ENCODE measurements at places on chromosomes 4 and X.

DNA sequence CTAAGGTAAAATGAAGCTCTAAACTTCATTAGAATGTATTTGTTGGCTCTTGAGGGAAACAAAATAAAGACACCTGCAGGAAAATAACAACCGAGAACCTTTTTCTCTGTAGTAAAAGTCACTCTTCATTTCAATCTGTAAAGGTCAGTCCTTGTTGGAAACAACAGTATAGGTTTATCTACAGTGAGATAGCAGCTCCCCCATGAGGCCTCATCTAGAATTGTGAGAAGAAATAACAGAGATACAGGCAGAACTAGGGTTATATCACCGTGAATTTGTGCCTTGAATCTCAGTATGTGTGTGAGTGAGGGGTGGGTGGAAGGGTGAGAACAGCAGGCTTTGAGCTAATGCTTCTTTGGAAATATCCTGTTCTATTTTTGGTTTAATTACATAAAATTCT lies 107.8 kb upstream of the FMR1 start:
- DNase-seq, result no peak

DNA sequence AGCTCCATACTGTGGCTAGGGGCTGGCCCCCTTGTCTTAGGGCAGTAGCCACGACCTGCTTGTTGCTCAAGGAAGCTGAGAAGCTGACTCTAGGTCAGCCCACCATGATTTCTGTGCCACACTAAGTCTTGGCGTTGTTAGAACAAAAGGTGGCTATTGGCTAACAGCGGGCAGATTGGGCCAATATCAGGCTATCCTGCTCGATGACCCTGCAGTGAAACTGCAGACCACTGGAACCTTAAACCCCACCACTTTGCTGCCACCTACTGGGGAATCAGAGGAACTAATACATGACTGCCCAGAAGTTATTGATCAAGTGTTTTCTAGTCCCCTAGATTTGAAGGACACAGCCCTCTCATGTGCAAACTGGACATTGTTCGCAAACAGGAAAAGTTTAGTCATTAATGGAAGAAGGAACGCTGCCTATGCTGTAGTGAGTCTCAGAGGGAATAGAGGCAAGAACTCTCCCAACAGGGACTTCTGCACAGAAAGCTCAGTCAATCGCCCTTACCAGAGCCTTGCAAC lies 17.0 kb upstream of the PAPSS1 start:
- DNase-seq, result no peak

GRCh38 chrX:42129022-42129940 lies 205.9 kb upstream of the CASK start:
- DNase-seq, result no peak

- DNase-seq, result no peak
Measured at GRCh38 chr4:69800599-69800998, 40.2 kb upstream of the SULT1B1 start.

GRCh38 chr4:5447755-5448154 lies 260.6 kb downstream of the EVC2 start:
- no peak for DNase-seq

- DNase-seq, result no peak
Measured at GRCh38 chr4:185232370-185232769, 23.0 kb downstream of the SNX25 start.

- no peak for DNase-seq
Measured at GRCh38 chr4:85968945-85969819, 390.7 kb downstream of the MAPK10 start.

DNA sequence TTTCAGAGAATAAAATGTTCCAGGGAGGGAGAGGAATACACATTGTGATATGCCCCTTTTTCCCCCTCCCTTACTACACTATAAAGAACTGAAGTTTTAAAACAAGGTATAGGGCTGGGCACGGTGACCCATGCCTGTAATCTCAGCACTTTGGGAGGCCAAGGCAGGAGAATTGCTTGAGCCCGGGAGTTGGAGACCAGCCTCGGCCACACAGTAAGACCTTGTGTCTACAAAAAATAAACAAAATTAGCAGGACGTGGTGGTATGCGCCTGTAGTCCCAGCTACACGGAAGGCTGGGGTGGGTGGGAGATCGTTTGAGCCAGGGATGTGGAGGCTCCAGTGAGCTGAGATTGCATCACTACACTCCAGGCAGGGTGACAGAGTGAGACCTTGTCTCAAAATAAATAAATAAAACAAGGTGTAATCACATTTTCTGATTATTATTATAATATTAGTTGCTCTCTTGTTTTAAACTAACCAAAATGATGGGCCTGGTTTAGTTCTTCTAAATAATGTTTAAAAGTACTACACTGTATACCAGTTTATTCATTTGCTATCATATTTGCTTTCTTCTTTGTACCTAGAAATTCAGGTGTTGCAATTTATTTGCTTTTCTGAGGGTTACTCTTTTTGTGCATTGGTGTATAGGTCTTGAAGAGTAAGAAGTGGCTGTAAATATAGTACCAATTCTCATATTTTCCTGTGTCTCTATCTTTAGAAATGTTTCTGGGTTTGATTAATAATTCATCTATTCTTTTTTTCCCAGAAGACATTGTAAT lies 8.8 kb downstream of the TBC1D8B start:
- no peak for DNase-seq

GRCh38 chr4:54657185-54657550 lies 589 bp upstream of the KIT start:
- no peak for DNase-seq

- no peak for DNase-seq
Measured at GRCh38 chr4:150078579-150079080, 385 bp downstream of the DCLK2 start.

DNA sequence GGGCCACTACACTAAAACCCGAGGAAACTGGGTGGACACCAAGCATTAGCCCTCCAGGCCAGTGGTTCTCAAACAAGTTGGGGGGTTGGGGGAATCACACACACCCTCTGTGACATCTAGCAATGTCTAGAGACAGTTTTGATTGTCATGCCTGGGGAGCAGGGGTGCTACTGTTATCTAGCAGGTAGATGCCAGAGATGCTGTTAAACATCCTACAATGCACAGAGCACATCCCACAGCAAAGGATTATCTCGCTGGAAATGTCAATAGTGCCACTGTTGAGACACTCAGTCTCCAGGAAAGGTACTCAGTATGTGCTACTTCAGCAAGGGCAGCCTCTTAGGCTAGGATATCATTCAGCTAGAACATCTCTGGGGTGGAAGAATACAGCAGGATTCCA lies 1.3 kb downstream of the SMC1A start:
- no peak for DNase-seq

DNA sequence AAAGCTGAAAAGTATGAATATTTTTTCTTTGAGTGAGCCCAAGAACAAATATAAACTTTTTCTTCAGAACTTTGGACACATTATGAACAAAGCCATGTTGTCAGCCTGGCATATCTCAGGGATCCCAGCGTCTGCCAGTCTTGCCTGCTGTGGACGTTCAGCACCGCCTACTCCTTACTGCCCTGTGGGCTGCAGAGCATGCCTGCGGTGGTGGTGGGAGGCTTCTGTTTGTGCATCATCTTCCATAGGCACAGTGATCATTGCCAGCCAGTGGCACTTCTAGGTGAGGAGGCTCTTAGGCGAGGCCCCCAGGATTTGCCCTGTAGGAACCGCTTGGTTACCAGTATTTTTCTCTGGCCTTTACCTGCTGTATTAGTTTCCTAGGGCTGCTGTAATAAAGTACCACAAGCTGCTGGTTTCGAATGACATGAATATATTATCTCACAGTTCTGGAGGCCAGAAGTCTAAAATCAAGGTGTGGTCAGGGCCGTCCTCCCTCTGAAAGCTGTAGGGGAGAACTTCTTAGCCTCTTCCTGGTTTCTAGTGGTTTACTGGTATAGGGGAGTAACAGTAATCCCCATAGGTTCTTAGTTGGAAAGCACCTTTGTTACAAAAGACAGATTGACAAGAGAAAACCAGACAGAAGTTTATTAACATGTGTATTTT lies 15.4 kb downstream of the ANXA3 start:
- DNase-seq, result no peak

DNA sequence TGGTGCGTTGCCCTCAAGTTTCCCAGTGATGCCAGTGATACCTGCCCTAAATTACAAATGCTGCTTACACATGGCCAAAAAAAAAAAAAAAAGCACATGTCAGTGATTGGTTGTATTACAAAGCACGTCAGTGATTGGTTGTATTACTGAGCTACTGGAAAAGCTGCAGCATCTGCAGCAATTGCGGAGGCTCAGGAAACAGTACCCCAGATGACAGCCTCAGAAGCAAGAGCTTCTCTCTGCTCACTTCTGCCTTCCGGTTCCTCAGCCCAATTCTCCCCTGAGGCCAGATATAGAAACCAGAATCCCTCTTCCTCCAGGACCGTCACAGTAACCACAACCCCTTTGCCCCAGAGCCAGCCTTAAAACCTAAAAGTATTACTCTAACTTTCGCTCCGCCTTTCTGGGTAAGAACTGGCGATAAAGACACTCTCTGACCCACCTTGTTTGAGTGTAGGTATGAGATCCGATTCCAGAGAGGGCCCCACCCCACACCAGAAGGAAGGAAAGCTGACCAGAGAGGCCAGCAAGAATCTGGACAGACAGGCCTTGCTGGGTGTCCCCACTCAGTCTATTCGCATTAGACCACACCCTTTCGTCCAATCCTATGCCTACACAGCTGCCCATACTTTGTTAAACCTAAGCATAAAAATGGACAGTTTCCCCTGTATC lies 85.0 kb upstream of the SORBS2 start:
- DNase-seq, result no peak

GRCh38 chr4:7193030-7193958 lies 956 bp downstream of the SORCS2 start:
- DNase-seq, result no peak

DNA sequence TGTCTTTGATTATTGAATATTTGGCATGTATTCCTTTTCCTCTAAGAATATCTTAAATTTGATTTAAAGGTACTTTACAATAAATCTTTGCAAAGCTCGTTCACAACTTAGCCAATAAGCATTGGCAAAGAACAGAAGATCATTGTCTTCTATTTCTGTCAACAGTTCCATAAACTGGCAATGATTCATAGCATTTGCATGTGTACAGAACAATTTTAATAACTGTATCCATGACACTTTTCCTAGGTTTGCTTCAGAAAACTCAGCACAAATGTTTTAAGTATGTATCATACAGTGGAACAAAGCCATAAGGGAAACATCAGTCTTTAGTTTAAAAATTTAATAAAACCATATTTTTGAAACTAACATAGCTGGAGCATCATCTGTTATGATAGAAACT lies 462.7 kb upstream of the RPS6KA3 start:
- DNase-seq, result peak; percentile 9

GRCh38 chrX:134388161-134389109 lies 71.5 kb upstream of the HPRT1 start:
- DNase-seq, result no peak

DNA sequence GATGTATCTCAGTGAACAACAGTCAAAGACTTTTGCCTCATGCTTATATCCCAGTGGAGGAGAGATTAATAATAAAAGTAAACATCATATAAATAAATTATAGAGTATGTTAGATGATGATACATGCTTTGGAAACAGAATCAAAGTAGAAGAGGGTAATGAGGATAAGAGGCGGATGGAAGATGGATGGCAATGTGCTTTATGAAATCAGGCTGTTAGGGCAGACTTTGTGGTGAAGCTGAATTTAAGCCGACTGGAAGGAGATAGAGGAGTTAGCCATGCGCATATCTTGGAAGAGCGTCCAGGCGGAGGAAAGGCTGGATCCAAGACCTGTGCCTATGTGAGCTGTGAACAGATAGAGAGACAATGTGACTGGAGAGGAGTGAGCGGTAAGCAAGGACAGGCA lies 74.9 kb upstream of the GUCY1A1 start:
- DNase-seq, result no peak

- DNase-seq, result no peak
Measured at GRCh38 chr4:152539556-152540292, 3.8 kb upstream of the FBXW7 start.

DNA sequence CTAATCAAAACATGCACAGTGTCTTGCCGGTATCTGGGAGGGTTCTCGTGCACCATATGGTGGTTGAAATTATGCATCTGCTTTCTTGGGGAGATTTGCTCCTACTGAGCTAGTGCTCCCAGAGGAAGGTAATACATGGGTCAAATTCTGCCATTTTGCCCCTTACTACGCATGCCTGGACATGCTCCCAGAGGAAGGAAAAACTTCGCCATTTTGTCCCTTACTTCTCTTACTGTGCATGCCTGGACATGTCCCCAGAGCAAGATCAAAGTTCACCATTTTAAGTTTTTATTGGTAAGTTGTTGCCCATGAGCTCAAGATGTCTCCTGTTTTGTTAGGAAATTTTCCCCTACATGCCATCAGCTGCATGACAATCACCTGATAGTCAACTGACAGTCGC lies 252.1 kb upstream of the KLHL4 start:
- DNase-seq, result no peak

DNA sequence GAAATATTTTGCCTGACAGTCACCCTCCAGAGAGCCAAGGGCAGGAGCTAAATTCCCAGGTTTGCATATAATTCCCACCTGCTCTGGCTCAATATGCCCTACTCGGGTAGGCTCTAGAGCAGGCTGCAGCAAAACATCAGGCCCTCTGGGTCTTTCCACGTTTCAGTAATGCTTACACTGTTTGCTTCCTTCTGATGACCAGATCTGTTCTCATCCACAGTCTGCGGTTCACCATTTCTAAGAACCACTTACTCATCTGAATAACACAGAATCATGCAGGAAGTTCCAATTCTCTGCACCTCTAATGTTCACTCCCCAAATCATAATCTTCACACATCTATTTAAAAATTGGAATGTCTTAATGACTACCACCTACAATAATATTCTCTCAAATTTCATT lies 141.4 kb downstream of the PPP3CA start:
- DNase-seq, result no peak

DNA sequence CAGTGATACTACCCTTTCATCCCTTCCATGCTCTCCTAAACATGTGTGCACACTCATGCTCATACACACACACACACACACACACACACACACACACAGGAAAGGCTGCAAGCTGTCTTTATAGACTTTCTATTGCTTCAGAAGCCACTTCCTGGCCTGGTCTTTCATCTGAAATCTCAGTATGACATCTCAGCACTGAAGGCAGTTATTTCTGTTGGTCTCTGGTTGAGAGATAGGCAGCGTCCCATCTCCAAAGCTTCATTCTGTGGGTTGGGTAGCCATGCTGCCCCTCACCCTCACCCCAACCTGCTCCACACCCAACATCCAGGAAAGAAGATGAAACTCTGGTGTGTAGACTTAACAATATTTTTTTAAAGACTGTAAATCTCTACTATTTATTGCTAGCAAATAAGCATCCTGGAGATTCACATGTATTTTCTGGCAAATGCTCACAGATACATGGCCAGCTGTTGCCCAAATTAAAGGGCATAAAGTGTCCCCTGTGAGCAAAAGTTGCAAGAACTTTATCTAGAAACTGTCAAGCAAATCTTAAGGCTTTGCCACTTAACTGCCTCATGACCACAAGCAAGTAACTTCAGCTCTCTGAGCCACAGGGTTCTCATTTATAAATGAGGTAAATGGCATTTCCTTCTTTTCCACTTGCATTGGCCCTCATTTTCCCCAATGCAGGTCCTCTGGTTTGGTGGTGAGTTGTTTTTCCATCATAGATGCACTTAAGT lies 189.8 kb upstream of the AFF2 start:
- no peak for DNase-seq

GRCh38 chr4:24174602-24175001 lies 284.8 kb upstream of the PPARGC1A start:
- DNase-seq, result no peak
